Calu3 (cell line): ENCODE measurements at places on chromosomes 2 and 18.

DNA sequence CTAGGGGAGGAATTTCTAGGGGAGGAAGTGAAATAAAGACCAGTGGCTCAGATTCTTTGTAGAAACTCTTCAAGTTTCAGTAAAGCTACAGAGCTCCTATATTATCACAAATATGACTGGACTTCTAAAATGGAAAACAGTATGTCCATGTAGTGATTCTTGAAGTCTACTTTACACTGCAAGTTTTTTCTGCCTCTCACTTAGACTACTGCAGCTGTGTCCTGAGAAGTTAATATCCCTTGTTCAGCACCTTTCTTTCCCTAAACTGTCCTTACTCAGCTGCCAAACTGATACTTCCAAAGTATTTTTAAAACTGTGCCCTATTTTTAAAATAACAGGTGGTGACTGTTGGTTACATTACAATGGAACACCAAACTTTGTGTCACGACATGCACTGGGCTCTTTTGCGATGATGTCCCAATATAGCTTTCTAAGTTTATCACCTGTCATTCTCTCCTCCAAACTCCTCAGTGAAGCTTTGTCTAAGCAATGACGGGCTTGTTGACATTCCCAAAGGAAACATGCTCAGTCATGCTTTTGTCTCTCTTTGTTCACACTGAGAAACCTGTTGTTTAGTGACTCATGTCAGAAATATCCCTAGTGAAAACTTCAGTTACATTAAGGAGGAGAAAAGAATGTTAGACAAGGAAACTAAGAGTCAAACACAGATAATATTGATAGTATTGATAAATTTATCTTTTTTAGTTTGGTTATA, 341.1 kb downstream of the ARL6IP6 start:
- peak; percentile 37 for DNase-seq

DNA sequence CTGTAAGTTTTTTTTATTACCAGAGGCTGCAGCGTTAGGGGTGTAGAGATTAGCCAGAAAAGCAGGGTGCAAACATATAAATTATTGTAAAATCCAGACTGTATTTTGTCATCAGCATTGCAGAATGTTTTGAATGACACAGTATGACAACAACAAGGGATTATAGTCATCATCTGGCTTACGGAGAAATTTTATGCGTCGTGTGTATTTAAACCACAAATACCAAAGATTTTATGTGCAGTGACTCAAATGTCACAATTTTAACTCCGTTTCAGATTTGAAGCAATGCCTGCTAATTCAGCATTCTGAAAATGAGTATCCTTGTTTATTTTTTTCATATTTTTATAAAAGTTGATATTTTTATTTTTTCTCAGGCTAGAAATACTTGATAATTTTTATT, 19.4 kb upstream of the TMX3 start:
- no peak for DNase-seq

GRCh38 chr2:13543550-13543949, 826.8 kb downstream of the TRIB2 start:
- DNase-seq, result no peak

DNA sequence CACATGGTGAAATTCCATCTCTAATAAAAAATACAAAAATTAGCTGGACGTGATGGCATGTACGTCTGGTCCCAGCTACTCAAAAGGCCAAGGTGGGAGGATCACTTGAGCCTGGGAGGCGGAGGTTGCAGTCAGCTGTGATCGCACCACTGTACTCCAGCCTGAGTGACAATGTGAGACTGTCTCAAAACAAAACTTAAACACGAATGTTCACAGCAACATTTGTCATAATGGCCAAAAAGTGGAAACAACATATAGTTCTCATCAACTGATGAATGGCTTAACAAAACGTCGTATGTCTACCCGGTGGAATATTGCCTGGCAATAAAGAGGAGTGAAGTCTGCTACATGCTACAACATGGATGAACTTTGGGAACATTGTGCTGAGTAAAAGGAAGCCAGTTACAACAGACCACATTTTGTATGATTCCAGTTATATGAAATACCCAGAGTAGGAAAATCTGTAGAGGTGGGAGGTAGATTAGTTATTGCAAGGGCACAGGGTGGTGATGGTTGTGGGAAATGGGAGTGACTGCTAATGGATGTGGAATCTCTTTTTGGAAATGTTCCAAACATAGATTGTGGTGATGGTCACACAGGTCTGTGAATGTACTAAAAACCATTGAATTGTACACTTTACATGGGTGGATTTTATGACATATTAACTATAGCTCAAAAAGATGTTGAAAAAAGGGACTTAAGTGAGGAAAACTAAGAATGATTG, 478.2 kb downstream of the PTPRM start:
- no peak for DNase-seq

DNA sequence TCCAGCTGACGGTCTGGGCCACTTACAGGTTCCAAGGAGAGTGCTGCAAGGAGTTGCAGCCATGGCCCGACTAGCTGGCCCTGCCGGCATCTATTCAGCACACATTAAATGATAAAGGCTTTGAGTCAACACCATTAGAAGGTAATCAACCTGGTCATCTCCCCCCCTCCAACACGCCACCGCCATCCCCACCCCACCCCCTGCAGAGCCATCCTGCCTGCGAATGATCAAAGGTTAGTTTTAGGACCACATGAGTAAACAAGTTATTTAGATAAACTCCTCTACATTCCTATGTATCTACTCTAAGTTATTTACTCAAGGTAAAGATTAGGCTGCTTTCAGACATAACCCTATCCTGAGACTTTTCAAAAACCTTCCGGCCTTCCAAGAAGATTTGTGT, 349.3 kb upstream of the SLC39A10 start:
- no peak for DNase-seq

- peak; percentile 98 for DNase-seq
Measured at GRCh38 chr2:25878361-25879132, at the start of gene ASXL2. Gene ASXL2, minus strand, starts transcription at chr2:25878487. Its CDS starts 265 bp downstream, at chr2:25878222.

- DNase-seq, result no peak
Measured at GRCh38 chr2:216792222-216793021, 67.4 kb downstream of the TNP1 start.

DNA sequence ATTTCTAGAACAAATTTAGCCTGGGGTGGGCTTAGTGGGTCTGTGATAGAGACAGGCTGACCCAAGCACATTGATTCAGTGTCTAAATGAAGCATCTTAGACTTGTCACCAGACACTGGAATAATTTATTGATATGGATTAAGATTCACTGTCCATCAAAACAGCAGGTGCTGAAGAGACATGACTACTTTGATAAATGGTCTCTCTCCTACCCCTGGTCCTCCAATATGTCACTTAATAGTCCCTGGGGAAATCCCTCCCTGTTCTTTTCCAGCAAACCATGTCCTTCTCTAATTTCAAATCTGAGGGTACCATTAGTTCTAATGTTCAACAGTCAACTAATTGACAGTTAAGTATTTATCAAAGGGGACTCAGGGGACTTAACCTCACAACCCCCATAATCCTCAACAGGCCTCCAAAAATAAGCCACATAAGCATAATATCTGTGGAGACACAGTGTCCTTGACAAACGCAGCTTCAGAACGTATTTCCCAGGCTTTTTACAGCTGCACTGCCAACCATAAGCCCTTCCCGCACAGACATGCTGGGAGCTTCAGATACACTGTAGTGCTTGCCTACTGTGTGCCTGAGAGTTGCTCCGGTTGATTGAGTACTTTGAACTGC, 391.0 kb downstream of the THSD7B start:
- no peak for DNase-seq

GRCh38 chr2:172085460-172086159, at the start of gene DLX1:
Gene DLX1, plus strand, starts transcription at chr2:172085507. Its CDS starts 171 bp downstream, at chr2:172085678.
- no peak for DNase-seq

GRCh38 chr18:38421872-38422615, 856.4 kb upstream of the CELF4 start:
- DNase-seq, result no peak
